ENCODE measurements at places on chromosomes 7 and 10. TPM values are rescaled to one million over a fixed set of nuclear protein-coding genes. Genes with fewer than 3 reads are reported as not detected.

DNA sequence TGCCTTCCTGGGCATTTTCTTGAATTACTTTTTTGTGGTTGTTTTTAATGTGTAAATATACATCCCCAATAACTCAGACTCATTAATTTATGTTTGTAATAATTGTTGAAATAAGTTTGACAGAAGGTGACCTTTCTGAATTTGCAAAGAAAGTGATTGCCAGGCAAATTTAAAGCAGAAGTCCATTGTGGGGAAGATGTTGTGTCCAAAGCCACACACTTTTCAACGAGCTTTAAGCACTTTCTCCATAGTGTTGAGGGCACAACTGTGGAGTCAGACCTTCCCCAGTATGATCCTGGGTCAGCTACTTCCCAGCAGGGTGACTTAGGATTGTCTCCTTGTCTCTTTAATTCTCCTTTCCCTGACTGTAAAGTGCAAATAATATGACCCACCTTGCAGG is 52.5 kb downstream of the PTPRE start:
- H3K27ac ChIP-seq: no peak overlapping the region
- H3K36me3 ChIP-seq: no peaks in the 10 kb centered on the region
- H3K4me3 ChIP-seq: no peak overlapping the region
- H3K27me3 ChIP-seq: no peaks in the 10 kb centered on the region
- DNase-seq: no peak

DNA sequence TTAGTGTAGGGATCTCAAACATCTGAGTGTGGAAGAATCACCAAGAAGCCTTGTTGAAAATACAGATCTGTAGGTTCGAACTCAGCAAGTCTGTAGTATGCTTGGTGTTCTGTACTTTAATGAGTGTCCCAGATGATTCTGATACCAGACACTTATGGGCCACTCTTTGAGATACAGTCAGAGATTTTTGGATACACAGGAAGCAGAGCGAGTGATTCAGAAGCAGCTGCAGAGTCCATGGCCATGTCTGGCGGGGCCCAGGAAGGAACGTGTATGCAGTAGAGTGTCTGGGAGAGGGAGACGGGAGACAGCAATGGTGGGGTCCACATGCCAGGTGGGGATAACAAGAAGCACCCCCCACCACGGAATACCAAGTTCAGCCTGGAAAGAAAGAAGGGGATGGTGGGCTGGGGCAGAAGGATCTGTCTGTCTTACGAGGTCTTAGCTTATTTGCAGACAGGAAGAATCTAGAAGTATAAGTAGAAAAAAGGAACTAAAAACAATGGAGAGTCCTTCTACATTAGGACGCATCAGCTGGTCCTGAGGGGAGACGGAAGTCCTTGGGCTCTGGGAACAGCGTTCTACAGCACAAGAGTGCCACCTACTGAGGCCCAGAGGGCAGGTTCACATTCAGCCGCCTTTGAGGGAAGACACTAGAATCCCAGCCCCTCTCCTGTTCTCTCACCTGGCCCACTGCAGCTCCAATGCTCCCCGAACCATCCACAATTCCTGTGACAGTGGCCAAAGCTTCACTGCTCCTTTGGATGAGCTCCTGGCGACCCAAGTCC is 55.4 kb downstream of the SLC37A3 start:
- H3K36me3 ChIP-seq: peaks cover 73% of the 10 kb centered on the region
- H3K27ac ChIP-seq: no peak overlapping the region
- peak; percentile 51 for DNase-seq

DNA sequence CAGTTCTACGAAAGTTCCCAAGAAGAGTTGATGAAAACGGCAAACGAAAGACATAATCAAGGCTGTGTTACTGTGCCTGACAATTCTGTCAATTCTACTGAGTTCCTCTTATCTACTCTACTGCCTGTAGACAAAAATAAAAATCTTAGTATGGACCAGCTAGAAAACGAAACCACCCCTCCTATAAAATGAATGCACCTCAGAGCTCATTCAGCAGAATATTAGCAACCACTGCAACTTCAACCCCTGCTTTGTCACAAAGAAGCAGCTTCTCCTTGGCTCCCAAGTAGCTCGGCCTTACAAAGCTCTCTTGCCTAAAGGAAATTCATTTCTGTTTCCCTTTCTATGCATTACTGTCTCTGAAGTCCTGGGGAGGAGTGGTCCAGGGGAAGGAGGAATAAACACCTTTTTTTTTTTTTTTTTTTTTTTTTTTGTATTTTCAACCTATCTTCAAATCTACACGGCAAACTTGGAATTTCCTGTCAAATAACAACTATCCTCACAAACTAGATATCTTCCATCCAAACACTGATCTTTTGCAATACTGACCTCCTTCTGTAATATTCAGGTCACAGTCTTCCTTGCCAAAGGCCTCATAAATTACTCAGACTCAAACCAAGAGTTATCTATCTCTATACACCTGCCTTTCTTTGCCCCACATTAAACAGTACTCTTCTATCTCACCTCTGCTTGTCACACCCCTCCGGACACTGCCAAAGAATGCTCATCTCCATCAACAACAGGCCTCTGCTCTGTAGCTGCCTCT is 74.3 kb downstream of the GLI3 start:
- no peak for DNase-seq
- H3K36me3 ChIP-seq: no peaks in the 10 kb centered on the region
- no peak overlapping the region for H3K27ac ChIP-seq
- H3K4me3 ChIP-seq: no peak overlapping the region

- H3K27me3 ChIP-seq: no peaks in the 10 kb centered on the region
- peak; percentile 50 for DNase-seq
- H3K4me1 ChIP-seq: peaks cover 37% of the 10 kb centered on the region
- H3K36me3 ChIP-seq: no peaks in the 10 kb centered on the region
- peak overlapping the region; percentile 68 for H3K4me3 ChIP-seq
Observed at GRCh38 chr10:5888843-5889623, 660 bp downstream of the ANKRD16 start.

- no peak for DNase-seq
- H3K4me1 ChIP-seq: peaks cover 3% of the 10 kb centered on the region
- no peak overlapping the region for H3K27ac ChIP-seq
- no peak overlapping the region for H3K4me3 ChIP-seq
Observed at GRCh38 chr7:121390617-121391016, 5.5 kb downstream of the FAM3C start.

DNA sequence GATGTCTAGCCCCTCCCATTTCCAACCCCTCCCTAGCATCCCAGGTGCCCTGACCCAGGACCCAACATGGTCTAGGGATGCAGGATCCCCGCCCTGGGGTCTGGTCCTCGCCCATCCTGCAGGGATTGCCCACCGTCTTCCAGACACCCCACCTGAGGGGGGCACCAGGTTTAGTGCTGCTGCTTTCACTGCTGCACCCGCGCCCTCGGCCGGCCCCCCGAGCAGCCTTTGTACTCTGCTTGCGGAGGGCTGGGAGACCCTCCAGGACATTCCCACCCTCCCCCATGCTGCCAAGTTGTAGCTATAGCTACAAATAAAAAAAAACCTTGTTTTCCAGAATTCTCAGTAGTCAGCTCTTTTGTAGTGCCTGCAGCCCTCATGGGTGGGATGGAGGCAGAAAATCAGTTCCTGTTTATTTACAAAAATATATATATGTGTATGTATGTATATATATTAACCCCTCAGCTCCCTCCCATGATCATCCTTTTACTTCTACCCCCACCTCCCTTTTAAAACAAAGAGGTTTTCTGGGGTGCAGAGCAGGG is 9.7 kb downstream of the ZYX start:
- H3K4me1 ChIP-seq: peaks cover 74% of the 10 kb centered on the region
- DNase-seq: no peak
- peaks cover 45% of the 10 kb centered on the region for H3K36me3 ChIP-seq
- H3K27me3 ChIP-seq: no peaks in the 10 kb centered on the region
- H3K4me3 ChIP-seq: no peak overlapping the region
- no peak overlapping the region for H3K27ac ChIP-seq

DNA sequence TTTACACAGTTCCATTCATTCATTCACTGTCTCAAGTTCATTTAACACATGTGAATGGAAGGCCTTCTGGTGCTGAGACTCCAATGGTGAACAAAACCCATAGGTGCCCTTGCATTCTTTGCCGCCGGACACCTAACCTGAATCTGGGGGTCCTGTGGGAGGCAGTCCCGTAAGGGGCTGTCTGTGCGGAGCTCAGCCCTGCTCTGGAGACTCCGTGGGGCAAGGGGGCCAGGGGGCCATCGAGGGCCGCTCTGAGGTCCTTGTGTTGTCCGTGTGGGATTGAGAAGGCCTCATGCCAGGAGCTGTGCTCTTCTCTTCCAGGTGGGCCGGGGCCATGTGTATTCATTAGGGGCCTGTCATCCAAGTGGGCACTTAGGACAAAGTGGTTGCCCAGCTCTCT is 15.3 kb downstream of the PTPRE start:
- no peak overlapping the region for H3K4me3 ChIP-seq
- H3K4me1 ChIP-seq: peaks cover 82% of the 10 kb centered on the region
- H3K27me3 ChIP-seq: no peaks in the 10 kb centered on the region

- peaks cover 10% of the 10 kb centered on the region for H3K36me3 ChIP-seq
- H3K27me3 ChIP-seq: peaks cover 29% of the 10 kb centered on the region
- no peak for DNase-seq
- H3K4me3 ChIP-seq: peak overlapping the region; percentile 16
Observed at GRCh38 chr7:101201695-101202602, 1.1 kb upstream of the MOGAT3 start.

- H3K36me3 ChIP-seq: no peaks in the 10 kb centered on the region
- no peak for DNase-seq
- H3K27me3 ChIP-seq: no peaks in the 10 kb centered on the region
- H3K4me3 ChIP-seq: no peak overlapping the region
- peaks cover 34% of the 10 kb centered on the region for H3K4me1 ChIP-seq
- H3K27ac ChIP-seq: no peak overlapping the region
Observed at GRCh38 chr7:132390705-132391104, 185.6 kb downstream of the PLXNA4 start.

DNA sequence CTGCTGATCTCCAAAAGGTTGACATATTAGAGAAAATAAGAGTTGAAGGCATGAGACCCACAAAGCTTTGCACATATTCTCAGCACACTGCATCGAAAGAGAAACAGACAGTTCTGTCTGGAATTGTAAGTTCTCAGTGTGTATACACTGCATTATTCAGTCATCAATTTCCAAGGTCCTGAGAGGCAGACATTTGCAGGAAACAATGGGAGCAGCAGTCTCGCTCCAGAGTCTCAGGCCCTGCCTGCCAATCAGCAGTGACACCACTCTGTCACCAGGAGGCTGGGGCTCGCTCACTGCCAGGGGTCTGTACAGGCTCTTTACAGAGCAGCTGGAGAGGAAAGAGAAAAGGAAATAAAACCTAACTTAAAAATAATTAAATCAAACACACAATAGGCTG is 36.3 kb downstream of the JAZF1 start:
- no peak overlapping the region for H3K27ac ChIP-seq
- no peak overlapping the region for H3K4me3 ChIP-seq
- peaks cover 20% of the 10 kb centered on the region for H3K4me1 ChIP-seq
- DNase-seq: no peak

- H3K36me3 ChIP-seq: no peaks in the 10 kb centered on the region
- no peak overlapping the region for H3K4me3 ChIP-seq
- H3K4me1 ChIP-seq: no peaks in the 10 kb centered on the region
- DNase-seq: no peak
Observed at GRCh38 chr7:91847876-91848588, 32.5 kb downstream of the MTERF1 start.

GRCh38 chr10:47452495-47453140 is 31.3 kb downstream of the ANXA8 start:
- no peaks in the 10 kb centered on the region for H3K4me1 ChIP-seq
- no peak overlapping the region for H3K4me3 ChIP-seq
- no peak overlapping the region for H3K27ac ChIP-seq
- no peaks in the 10 kb centered on the region for H3K36me3 ChIP-seq
- no peak for DNase-seq

DNA sequence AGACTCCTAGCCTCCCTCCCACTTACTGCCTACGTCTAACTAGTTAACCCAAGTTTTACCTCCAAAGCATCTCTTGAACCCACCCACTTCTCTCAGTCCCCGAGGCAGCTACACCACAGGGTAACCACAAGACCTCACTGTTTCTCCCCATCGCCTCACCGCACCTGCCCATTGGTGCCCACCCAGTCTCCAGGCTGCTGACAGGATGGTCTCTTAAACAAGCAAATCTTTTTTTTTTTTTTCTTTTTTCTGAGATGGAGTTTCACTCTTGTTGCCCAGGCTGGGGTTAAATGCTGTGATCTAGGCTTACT is 47.0 kb downstream of the DENND2A start:
- H3K27me3 ChIP-seq: no peaks in the 10 kb centered on the region
- H3K27ac ChIP-seq: no peak overlapping the region
- H3K4me1 ChIP-seq: peaks cover 9% of the 10 kb centered on the region
- no peak overlapping the region for H3K4me3 ChIP-seq
- no peak for DNase-seq

GRCh38 chr10:3131098-3131497 is 41.5 kb downstream of the PITRM1 start:
- DNase-seq: no peak
- H3K27ac ChIP-seq: no peak overlapping the region
- H3K4me1 ChIP-seq: peaks cover 19% of the 10 kb centered on the region
- no peaks in the 10 kb centered on the region for H3K27me3 ChIP-seq
- H3K36me3 ChIP-seq: peaks cover 57% of the 10 kb centered on the region
- no peak overlapping the region for H3K4me3 ChIP-seq

GRCh38 chr7:24715661-24716479 is 41.4 kb downstream of the GSDME start:
- H3K4me1 ChIP-seq: no peaks in the 10 kb centered on the region
- no peaks in the 10 kb centered on the region for H3K27me3 ChIP-seq
- H3K27ac ChIP-seq: no peak overlapping the region
- H3K36me3 ChIP-seq: no peaks in the 10 kb centered on the region

- H3K4me1 ChIP-seq: no peaks in the 10 kb centered on the region
- no peak overlapping the region for H3K4me3 ChIP-seq
- H3K36me3 ChIP-seq: no peaks in the 10 kb centered on the region
Observed at GRCh38 chr10:130807096-130807495, 504.4 kb downstream of the TCERG1L start.

DNA sequence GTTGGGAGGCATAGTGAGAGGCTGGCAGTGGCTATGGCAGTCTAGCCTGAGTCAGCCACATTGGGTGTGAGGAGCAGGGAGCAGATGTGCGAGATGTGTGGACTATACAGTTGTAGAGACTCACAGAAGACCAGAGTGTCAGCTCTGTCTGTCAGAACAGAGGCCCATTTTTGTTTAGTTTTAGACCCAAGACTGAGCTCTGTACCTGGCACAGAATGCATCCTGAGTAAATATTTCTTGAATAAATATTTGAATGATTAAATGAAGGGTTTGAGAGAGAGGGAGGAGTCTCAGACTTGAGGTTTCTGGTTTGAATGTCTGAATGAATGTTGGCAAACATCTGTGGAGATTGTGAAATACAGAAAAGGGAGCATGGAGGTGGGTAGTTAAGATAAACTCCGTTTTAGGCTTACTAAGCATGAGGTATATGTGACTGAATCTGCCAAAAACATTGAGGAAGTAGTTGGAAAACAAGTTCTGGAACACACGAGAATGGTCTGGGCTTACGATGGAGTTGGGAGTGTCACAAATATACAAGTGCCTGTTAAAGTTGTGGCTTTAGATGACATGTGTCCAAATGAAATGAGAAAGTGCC is 3.6 kb downstream of the SEC23IP start:
- H3K4me1 ChIP-seq: peaks cover 59% of the 10 kb centered on the region
- peaks cover 30% of the 10 kb centered on the region for H3K36me3 ChIP-seq
- DNase-seq: no peak
- H3K27ac ChIP-seq: peak overlapping the region; percentile 26
- H3K27me3 ChIP-seq: no peaks in the 10 kb centered on the region

PPP1R3A gene
- 53.4 TPM for total RNA-seq

USP6NL gene
- total RNA-seq: 10.7 TPM

LRIT1 gene
- total RNA-seq: not detected

PNLIPRP2 gene
- total RNA-seq: not detected

SDK1 gene
- total RNA-seq: 5.8 TPM
